Stimulated activated CD4-positive, alpha-beta T cell treated with anti-CD3 and anti-CD28 coated beads, Interleukin-15, amount 100 ng/mL, for 48 hours (primary cell): ENCODE measurements at places on chromosomes 16 and 17.

DNA sequence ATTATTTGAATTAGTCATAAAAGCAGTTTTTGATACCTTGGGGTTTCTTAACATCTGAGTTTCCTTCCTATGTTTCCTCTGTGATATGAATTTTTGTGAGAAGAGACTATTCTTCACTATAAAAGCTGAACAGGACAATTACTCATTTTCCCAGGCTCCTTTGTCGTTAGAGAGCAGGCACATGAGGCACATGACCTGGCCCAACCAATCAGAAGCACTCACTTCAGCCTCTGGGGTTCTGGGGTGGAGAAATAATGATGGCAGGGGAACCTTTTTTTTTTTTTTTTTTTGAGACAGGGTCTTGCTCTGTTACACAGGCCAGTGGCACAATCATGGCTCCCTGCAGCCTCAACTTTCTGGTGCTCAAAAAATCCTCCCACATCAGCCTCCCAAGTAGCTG is 145.5 kb upstream of the ASIC2 start:
- no peak for DNase-seq

DNA sequence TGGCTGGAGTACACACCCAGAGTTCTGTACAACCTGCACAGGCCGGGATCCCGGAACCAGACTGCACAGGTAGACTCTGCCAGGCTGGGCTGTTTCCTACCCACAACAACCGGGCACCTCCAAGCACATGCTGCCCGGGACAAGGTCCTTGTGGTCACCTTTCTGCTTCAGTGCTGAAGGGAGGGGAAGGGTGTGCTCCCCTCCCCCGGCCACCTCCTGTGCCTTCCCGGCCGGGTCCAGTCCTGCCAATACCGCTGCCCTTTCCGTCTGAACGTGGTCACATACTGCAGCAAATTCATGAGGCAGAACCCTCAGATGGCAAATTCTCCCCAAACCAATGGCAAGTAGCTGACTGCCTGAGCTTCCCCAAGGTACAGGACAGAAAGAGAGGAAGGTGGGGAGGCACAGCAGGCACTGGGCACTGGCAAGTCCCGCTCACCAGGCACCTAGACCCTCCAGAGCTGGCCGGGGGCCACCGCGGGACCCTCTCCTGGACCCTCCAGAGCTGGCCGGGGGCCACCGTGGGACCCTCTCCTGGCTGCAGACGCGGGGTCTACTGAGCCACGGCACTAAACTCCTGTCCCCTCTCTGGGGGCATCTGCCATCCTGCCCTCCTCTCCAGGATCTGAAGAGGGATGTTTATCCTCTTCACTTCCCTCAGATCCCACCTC is 22.8 kb downstream of the SLC43A2 start:
- no peak for DNase-seq

GRCh38 chr17:77706938-77707337 is 251.6 kb upstream of the TNRC6C start:
- no peak for DNase-seq

DNA sequence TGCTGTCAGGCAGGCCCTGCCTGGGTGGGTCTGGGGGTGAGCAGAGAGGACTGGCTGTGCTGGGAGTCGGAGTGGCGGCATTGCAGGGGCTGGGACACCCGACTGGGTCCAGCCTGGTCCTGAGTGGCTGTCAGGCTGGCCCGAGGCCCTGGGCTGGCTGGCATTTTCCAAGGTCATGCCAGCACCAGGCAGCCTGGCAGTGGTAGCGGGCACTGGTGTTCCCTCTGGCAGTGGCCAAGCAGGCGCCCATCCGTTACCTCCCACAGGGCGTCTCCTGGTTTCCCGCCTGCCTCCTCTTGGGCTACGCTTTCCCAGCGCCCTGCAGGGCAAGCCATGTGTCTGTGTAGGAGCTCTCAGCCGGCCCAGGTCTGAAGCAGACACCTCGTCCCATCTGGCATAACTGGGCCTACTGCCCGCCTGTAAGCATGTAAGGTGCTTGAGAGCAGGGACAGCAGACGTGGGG is 5.7 kb upstream of the PKMYT1 start:
- no peak for DNase-seq

DNA sequence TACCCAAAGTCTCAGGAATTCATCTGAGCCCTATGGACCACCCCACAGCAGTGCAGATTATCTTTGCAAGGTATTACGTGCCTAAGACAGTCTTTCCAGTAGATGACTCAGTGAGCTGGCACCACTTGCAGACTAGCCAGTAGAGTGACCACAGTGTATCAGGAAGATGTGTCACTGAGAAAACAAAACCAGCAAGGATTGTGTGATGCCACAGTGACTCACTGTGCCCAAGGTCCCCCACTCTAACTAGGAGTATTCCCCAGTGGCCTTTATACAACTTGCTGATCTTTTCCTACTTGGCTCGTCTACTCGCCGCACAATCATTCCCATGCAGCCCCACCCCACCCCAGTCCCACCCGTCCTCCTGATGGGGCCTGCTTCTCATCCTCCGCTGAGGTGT is 26.8 kb upstream of the PRKCA start:
- DNase-seq: no peak

GRCh38 chr17:79943347-79944241 is 92.1 kb downstream of the TBC1D16 start:
- DNase-seq: no peak

- DNase-seq: no peak
Observed at GRCh38 chr16:59058250-59058649, 324.1 kb upstream of the GOT2 start.

DNA sequence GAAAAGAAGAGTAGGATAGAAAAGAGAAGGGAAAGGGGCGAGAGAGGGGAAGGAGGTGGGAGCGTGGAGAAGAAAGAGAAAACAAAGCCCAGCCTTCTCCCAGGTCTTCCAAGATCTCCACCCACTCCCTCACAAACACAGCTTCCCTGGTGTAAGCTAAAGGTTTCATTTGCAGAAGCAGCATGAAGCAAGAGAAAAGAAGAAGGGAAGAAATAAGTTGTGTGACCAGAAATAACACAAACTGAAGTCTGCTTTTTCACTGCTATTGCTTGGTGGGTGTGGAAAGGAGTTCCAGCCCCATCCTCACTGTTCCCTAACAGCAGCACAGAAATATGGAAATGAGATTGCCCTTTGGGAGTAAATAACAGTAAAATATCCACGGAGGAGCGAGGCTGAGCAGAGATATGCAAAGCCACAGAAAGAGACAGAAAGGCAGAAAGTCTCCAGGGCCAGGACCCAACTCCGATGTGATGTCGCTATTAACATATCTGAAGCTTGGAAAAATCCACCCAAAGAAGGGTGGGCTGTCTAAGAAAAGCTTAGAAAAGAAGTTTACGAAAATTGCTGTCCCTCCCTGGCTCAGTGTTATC is 10.3 kb upstream of the GAS7 start:
- no peak for DNase-seq

DNA sequence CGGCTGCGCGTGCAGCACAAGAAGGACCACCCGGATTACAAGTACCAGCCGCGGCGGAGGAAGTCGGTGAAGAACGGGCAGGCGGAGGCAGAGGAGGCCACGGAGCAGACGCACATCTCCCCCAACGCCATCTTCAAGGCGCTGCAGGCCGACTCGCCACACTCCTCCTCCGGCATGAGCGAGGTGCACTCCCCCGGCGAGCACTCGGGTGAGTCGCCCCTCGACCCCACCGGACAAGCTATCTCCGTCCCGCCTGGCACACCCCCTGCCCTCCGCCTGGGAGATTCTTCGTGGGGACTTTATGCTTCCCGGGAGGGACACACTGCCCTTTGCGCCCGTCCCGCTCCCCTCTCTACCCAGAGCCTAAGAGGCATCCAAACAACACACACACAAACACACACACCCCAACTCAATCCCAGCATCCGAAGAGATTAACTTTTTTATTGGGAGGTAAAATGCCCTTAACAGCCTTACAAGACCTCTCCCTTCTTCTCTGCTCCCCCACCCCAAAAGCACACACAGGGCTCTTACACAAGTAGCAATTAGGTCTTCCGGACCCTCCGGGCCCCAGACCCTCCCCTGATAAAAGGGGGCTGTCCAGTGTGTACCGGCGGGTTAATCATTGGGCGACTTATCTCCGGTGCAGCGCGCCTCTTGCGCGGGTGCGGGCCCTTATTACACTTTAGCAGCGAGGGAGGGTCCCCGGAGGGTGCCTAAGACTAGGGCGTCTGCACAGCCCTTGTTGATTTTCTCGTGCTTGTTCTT is 2.1 kb downstream of the SOX9 start:
- DNase-seq: no peak

DNA sequence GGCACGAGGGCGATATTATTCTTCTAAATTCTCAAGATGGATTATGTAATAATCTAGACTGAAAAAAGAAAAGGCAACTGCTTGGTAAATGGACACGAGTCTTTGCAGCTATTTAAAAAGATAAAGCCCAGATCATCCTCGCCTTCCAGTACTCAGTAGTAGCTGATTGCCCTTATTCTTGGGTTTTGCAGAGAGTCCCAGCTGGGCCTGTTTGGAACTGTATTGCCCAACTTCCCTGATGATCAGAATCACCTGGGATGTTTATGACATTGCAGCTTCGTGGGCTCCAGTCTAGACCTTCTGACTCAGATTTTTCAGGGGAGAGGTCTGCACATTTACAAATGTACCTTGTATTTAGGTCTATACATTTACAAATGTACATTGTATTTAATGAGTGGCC is 213.5 kb downstream of the RAB11FIP4 start:
- no peak for DNase-seq

DNA sequence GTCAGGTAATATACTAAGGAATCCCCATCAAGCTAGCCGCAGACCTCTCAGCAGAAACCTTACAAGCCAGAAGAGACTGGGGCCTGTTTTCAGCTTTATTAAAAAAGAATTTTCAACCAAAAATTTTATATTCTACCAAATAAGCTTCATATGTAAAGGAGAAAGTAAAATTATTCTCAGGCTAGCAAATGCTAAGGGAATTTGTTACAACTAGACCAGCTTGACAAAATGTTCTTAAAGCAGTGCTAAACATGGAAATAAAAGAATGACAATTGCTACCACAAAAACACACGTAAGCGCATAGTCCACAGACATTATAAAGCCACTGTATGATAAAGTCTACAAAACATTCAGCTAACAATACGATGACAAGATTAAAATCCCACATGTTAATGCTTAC is 449.4 kb upstream of the MON1B start:
- DNase-seq: no peak

DNA sequence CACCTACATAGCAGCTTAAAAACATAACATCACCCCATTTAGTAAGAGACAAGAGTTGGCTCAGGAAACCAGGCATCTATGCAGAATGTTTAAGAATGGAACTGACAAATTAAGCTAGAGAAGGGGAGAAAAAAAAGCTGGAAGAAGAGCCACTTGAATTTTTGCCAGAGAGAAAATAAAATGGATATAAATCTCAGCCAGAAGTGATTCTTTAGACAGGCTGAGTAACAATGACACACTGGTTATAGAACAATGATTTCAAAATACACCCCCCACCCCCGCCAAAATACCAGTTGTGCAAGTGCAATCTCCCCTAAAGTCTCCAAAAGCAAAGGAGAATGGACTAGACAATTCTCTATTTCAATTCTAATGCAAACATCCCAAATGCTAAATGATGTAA is 22.4 kb downstream of the LSM12 start:
- no peak for DNase-seq

GRCh38 chr16:70770626-70771552 is 30.1 kb downstream of the VAC14 start:
- peak; percentile 25 for DNase-seq

GRCh38 chr17:4369557-4370230 is 3.2 kb upstream of the UBE2G1 start:
- no peak for DNase-seq

GRCh38 chr17:247767-248166 is 66.3 kb upstream of the DOC2B start:
- no peak for DNase-seq

DNA sequence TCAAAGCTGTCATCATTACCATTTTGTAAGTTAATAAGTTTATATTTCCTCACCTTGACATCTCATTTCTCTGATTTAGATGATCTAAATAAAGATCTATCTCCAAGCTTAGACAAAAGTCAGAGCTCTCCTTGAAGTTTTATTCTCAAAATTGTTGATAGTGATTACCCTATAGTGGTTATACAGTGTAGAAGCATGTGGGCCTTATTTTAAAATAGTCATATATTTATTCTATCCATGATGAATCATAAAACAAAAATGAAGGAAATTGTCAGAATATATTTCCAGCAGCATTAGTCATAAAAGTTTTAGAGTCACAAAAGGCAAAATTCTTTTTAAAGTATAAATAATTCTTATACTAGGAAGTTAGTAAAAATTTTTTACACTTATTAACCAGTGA is 49.0 kb downstream of the RHOT1 start:
- no peak for DNase-seq

GRCh38 chr17:66725956-66726355 is 109.0 kb upstream of the CACNG5 start:
- no peak for DNase-seq

DNA sequence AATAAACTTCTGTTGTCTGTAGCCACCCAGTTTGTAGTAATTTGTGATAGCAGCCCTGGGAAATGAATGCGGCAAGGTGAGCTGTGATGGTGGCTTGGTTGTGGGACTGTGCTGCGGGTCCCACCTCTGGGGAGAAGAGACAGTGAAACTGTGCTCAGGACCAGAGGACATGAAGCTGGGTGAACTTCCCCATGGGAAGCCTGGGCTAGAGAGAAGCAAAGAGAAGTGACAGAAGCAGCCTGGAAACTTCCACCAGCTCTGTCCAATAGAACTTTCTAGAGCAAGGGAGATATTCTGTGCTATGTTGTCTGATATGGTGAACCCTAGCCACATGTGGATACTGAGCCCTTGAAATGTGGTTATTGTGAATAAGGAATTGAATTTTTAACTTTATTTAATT is 51.5 kb upstream of the EMP2 start:
- DNase-seq: no peak

GRCh38 chr17:8371786-8372185 is 4.7 kb downstream of the KRABD2 start:
- no peak for DNase-seq

DNA sequence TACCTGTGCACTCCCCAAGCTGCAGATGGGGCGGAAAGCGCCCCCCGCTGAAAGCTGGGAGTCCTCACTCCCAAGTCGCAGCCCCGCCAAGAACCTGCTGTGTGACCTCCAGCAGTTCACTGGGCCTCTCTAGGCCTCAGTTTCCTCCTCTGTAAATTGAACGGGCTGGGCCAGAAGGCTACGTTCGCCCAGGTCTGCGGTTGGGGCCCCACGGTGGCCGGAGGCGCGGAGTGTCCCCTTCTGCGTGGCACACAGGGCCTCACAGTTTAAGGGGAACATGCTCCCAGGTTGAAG is 628 bp downstream of the GALK1 start:
- DNase-seq: no peak

GRCh38 chr16:11253009-11253994 is 2.7 kb downstream of the SOCS1 start:
- no peak for DNase-seq

- no peak for DNase-seq
Observed at GRCh38 chr17:82325286-82326180, 8.0 kb downstream of the SECTM1 start.

GRCh38 chr16:85466989-85467388 is 146.1 kb upstream of the GSE1 start:
- DNase-seq: no peak

- no peak for DNase-seq
Observed at GRCh38 chr17:79388556-79389295, 222.1 kb downstream of the RBFOX3 start.

- DNase-seq: no peak
Observed at GRCh38 chr17:31052187-31052889, 42.4 kb upstream of the NF1 start.

- no peak for DNase-seq
Observed at GRCh38 chr17:4897198-4897687, 2.1 kb upstream of the C17orf107 start.

GRCh38 chr16:67137605-67138004 is 13.2 kb downstream of the B3GNT9 start:
- DNase-seq: no peak
